Foreskin keratinocyte (primary cell): ENCODE measurements at places on chromosomes 11 and 22. TPM values are rescaled to one million over a fixed set of nuclear protein-coding genes. Genes with fewer than 3 reads are reported as not detected.

GRCh38 chr11:15970506-15971214 lies 385.7 kb downstream of the SOX6 start:
- no peak for DNase-seq

HMOX1 gene
- 1.2 and 3.1 TPM in 2 replicates for total RNA-seq

CLTCL1 gene
- 7.8 and 10.4 TPM in 2 replicates for total RNA-seq

DNA sequence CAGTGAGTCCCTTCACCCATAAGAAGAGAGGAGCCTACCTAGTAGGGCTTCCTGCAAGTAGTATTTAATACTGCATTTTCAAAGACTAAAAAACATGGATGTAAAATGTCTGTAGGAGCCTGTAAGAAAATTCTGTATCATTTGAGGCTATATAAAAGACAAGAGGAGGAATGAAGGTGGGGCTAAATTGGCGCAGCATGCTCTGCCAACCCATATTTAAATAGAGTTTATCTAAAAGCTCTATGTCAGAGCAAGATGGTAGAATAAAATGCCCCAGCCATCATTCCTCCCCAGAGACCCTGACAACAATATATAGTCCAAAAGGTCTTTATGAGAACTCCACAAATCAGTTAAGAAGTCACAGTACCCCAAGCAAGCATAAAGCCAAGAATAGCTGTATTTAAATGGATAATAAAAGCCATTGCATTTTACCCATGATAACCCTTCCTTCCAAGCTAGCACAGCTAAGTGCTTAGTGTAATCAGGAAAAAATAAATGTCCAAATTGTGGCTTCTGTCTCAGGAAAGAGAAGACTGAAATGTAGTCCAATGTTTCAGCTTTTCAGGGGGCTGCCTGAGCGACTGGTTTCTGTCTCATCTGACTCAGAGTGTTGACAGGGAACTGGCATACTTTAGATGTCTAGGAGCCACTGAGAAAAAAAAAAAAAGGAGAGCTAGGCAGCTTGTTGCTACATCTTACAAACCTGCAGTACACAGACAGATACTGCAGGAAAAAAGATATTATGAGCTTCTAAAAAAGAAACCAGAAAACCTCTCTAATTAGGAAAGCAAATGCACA lies 258.6 kb downstream of the METTL15 start:
- DNase-seq, result no peak

DNA sequence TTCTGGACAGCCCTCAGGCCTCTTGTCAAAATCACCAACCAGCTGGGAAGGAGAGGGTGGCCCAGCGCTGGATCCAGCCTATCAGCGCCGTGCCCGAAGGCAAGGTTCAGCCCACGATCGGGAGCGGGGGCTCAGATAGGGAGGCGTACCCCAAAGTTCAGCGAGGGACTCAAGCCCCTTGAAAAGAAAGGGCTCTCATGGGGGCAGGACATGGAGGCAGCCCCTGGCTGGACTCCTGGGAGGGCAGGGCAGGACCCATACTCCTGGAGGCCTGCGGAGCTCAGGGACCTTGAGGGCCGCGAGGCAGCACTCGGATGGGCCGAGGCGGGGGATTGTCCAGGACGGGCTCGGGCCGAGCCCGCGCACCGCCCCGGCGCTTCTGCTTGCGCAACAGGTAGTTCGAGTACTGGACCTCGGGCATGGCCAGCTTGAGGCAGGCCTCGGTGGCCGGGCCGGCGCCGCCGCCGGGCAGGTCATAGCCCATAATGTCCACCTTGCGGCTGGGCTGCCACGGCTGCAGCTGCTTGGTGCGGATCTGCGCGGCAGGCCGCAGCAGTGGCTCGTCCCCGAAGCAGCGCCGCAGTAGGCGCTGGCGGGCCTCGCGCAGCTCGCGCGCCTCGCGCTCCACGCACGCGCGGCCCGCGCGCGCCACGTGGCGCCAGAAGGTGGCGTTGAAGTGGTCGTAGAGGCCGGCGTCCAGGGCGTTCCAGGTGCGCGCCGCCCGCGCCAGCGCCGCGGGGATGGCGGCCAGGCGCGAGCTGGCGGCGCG lies 6.5 kb downstream of the GAL3ST3 start:
- no peak for DNase-seq
